ENCODE measurements at places on chromosomes 13 and 19. TPM values are rescaled to one million over a fixed set of nuclear protein-coding genes. Genes with fewer than 3 reads are reported as not detected.

DNA sequence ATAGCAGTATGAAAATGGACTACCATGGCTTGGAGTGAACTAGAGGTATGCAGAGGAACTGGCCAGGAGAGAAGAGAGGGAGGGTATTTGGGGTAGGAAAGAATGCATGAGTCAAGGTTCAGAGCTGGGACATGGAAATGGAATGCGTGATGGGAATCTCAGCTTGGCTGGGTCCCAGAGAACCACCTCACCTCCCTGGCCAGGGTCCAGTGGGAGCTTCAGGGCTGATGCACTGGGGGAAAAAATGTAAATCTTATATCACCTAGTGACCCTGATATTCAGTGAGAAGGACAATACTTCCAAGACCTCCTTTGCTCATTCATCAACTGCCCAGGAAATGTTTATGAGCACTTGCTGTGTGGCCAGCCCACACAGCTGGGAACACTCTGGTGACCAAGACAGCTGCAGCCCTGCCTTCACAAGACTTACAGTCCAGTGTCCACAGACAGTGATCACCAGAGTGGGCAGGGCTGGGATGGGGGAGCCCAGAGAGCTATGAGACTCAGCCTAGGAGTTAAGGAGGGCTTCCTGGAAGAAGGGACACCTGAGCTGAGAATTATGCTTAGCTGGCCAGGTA, 12.8 kb downstream of the IGSF23 start:
- no peak for DNase-seq

DNA sequence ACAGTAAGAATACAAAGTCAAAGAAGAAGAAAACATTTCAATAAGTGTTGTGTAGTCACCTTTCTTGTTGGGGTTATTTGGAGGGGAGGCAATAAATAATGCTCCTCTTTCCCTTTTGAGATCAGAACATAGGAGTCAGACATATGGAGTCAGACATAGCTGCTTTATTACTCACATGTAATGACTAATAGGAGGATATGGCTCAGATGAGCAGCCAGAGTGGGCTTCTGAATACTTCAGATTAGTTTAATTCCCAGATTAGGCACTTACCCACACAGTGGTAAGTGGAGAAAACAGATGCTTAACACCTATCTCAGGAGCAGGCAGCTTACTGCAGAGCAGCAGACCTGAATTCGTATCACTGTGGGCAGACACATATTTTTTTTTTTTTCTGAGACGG, 31.7 kb upstream of the C1QTNF9B start:
- DNase-seq: no peak

Gene ZNF284
- 1.8 TPM for total RNA-seq

Gene DIAPH3
- 0.22 TPM for total RNA-seq
